COLO829 (cell line): ENCODE measurements at places on chromosomes 7 and 10.

- DNase-seq: no peak
Observed at GRCh38 chr10:46539596-46540411, 16.7 kb downstream of the GPRIN2 start.

- DNase-seq: no peak
Observed at GRCh38 chr7:128162666-128163065, 78.4 kb upstream of the LEP start.

- no peak for DNase-seq
Observed at GRCh38 chr7:35828817-35829216, 28.0 kb downstream of the SEPTIN7 start.

GRCh38 chr10:34792881-34793280 lies 22.2 kb downstream of the PARD3 start:
- no peak for DNase-seq

DNA sequence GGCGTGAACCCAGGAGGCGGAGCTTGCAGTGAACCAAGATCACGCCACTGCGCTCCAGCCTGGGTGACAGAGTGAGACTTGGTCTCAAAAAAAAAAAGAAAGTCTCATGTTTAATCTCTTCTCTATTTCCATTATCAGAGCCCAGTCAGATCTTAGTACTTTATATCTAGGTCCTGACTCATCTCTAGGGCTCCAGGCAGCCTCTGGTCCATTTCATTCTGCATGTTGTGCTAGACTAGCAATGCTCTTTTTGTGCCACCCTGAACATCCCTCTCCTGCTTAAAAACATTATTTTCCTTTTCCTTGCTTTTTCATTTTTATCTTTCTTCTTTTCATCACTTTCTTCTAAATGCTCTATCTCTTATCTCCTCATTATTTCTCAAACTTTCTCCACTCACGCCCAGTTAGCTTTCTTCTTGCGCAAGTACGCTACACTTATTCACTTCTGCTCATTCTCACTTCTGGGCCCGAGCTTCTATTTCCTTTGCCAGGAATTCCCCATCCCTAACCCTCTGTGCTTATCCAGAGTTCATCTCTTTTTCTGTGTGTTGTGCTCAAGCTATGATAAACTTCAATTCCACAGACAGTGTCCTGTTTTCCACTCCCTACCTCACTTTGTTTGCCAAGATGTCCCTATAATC lies 63.9 kb downstream of the BTAF1 start:
- DNase-seq: no peak

DNA sequence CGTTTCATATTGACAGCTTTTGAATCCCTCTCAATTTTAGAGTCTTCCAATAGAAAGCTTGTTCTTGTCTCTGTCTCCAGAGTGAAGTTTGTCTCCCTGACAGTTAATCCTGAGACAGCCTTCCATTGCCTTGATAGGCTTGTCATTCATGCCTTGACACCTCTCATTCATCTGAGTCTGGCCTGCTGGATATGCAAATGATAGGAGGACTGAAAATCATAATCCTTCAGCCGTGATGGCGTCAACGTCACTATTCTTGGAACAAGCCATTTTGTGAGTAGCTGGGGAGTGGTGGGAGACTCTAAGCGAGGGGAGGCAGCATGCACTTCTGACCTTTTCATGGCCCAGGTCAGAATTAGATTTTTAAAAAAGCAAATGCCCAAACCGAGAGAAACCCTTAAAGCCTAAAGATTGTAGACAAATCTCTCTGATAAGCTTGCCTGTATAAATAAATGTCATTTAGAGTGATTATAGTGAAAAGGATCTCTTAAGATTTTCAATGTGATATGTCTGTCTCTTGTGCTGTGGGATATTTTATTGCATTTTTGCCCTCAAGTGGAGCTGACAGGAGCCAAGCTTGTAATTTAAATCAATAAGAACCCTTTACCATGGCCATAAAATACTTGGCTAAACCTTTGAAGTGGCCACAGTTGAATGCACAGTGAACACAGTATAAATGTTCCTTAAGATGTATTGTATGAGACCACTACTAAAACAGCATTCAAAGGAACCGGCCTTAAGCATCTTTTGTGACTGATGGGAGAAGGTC lies 148.8 kb downstream of the SNX10 start:
- DNase-seq: no peak

DNA sequence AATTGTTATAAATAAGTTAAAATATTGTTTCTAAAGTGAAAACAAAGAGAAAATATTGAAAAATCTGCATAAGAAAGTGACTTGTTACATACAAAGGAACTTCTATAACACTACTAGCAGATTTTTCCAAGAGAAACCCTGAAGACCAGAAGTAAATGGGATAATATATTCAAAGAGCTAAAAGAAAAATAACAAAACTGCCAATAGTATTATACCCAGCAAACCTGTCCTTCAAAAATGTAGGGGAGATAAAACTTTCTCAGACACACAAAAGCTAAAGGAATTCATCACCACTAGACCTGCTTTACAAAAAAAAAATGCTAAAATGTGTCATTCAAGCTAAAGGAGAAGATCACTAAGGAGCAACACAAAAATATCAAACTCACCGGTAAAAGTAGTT lies 17.0 kb downstream of the CADPS2 start:
- DNase-seq: no peak

GRCh38 chr7:20484356-20484755 lies 131.1 kb upstream of the ABCB5 start:
- peak; percentile 40 for DNase-seq

- no peak for DNase-seq
Observed at GRCh38 chr10:46248651-46249146, 38.1 kb upstream of the ANTXRL start.

GRCh38 chr10:5645375-5645774 lies 21.0 kb downstream of the ASB13 start:
- no peak for DNase-seq

GRCh38 chr7:17448479-17449423 lies 150.3 kb downstream of the AHR start:
- DNase-seq: no peak

DNA sequence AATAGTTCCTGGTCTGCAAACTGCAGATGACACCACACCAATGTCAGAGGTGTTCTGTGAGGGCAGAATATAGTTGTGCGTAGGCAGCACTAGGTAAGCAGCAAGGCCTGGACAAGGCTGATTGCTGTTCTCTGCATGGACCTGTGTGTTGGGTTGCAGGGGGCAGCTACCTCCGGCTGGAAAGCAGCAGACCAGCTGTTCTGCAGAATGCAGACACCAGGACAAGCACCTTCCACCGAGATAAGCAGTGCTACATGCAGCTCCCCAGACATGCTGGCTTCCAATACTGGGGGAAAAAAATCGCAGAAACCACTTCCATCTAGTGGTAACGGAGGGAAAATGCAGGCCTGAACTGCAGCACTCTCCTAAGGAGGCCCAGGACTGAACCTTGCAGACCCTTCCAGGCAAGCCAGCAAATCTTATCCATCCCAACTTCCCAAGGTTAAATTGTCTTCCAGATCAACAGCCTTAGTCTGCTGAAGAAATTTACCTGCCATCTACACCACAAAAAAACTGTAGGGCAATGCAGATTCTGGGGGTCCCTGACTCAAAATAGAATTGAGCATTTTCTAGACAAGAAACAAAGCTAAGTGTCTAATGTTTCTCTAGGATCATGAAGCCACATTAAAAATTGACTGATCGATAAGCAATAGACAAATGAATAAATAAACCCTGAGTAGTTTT lies 50.5 kb upstream of the COBL start:
- DNase-seq: peak; percentile 93

- DNase-seq: no peak
Observed at GRCh38 chr7:130290745-130291144, 2.2 kb upstream of the CPA4 start.

- no peak for DNase-seq
Observed at GRCh38 chr7:30968294-30968693, 4.5 kb downstream of the GHRHR start.

DNA sequence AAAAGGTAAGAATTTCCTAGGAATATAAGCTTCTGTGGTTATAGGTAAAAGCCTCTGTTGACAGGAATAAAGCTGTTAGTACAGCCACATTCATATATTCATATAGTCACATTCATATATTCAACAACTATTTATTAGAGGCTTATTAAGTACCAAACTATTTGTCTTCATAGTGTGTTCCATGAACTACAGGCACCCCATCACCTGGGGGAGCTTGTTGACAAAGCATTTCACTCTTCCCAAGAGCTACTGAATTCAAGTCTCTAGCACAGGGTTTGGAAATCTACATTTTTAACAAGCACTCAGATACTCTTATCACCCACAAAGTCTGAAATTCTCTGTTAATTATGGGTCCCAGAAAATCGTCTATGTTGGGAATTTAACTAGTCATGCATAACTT lies 110.6 kb downstream of the RNLS start:
- no peak for DNase-seq

GRCh38 chr7:108026116-108026515 lies 23.2 kb upstream of the LAMB1 start:
- DNase-seq: no peak

DNA sequence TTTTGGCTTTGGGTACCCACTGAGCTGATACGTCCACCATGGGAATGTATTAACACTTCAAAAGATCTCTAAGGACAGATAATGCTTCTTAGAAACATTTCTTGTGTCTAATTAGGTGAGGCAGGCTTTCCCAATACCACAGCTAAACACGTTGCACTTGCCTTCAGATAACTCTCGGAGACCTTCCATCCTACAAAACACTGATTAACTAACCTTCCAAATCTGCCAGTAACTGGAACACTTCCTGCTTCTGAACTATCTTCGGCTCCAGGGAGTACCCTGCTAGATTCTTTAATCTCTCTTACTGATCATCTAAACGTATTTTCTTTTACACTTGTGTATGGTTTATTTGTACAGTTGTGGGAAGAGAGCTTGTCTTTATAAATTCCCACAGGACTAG lies 1.1 kb upstream of the WNT16 start:
- no peak for DNase-seq

DNA sequence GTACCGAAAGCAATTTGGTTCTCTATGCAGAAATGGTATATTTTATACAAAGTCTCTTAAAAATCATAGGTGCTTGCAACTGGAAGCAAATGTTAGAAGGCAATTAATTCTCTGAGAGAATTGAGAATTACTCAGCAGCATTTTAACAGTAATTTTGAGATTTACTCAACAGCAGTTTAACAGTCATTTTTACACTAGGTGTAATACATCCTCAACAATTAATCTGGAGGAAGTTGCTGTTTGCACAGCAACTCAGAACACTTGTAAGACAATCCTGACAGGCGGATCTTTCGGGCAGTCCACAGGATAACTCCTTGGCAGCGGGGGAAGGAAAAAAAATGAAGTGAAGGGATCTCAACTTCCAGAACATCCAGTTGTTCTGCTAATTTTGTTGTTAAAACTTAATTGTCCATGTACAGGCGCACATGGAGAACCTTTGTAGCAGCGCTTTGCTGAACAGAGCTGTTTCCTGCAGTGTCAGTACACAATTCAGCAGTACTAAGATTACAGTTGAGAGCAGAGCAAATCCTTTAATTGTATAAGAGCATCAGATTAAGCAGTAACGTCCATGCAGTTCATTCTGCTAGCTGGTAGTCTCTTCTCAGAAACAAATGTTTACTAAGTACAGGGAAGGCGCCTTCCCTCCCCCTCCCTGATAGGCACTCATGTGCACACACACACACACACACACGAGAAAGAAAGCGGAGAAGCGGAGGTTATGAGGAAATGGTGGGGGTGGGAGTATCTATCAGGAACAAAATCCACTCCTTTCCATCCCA lies 43.8 kb downstream of the ENO4 start:
- DNase-seq: no peak

DNA sequence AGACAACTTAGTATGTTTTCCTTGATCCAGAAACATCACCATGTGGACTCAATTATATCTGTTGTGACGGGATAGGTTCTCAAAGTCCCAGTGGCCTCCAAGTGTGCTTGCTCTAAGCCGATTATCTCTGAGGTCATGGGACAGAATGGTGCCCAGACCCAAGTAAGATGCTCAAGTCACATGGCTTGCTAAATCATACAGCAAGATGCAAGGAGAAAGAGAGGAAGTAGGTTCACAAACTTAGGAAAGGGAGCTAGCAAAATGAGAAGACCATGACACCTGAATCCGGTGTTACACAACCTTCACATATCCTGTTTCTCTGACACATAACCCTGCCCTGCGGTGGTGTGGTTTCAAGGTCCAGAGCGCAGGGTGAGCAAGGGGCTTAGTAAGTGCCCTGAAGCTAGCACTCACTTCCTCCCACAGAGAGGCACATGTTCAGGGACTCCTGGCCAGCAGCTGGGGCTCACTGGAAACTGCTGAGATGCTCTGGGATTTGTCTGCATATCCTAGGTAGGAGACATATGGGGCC lies 590.9 kb upstream of the ANKRD30A start:
- peak; percentile 3 for DNase-seq

DNA sequence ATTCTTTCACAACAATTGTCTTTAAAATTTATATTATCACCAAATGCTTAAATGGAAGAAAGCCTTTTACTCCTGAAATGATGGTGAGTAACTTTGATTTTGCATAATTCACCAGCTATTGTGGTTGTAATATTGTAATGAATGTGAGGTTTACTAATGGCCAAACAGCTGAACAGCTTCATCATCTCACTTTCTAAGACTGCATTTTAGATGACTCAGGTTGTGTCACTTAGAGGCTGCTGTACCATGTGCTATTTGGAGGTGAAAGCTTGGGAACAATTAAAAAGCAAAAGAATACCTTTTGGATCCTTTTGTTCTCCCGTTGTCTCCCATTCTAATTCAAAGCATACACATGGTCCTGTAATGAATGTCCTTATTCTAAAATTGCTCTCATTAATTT lies 604.0 kb upstream of the PFKP start:
- DNase-seq: no peak

GRCh38 chr7:1062296-1063294 lies 18.2 kb downstream of the GPR146 start:
- DNase-seq: no peak

DNA sequence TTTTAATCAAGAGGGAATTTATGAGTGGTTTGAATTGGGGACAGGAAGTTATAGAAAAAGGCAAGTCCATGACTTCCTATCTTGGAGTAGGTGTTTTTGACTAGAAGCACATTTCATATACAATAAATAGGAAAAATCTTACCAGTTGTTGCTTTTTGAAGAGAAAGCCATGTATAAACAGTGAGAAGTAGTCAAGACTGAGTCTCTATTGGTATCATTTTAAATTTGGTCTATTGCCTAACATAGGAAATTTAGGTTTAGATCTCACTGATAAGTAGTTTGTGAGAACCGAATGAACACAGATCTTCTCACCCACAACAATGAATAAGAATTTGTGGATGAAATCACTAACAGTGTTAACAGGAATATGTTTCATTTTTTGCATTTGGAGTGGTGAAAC lies 387.2 kb downstream of the BBS9 start:
- DNase-seq: no peak

DNA sequence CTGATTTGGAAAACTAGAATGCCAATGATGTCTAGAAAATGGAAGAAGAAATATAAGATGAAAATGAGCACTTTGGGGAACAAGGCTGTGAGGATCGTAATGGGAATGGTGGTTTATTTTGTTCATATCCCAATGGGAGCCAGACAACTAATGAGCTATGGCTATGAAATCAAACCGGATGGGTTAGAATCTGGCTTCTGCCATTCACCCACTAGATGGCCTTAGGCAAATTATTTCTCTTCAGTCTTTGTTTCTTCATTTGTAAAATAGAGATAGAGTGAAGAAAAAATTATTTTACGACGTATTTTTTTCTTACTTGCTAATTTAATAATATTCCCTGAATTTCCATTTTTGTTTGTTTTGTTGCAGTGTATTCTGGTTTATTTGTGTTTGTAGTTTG lies 572.1 kb upstream of the IGFBP3 start:
- no peak for DNase-seq

GRCh38 chr7:41887416-41887815 lies 184.5 kb upstream of the INHBA start:
- no peak for DNase-seq

- DNase-seq: no peak
Observed at GRCh38 chr10:50417486-50417885, 166.2 kb upstream of the ASAH2 start.

- peak; percentile 81 for DNase-seq
Observed at GRCh38 chr7:111089822-111090426, 1.0 kb upstream of the LRRN3 start.
